ENCODE measurements at places on chromosomes 12 and 14.

DNA sequence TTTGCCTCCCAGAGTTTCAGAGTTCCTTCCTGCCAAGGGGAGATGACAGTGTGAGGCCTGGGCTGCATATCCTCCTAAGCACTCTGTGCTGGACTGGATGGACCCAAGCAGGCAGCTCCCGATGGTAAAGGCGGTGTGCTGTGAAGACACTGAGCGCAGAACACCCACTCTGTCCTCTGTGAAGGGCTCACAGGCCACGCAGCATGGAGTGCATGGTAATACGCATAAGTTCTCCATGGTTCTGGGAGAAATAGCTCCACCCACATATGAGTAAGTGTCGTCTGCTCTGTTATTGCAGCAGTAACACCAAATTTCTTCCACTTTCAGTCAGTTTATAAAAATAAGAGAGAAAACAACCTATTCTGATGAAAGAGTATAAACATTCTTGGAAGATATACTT is 55.8 kb downstream of the TMEM30B start:
- DNase-seq, result no peak

DNA sequence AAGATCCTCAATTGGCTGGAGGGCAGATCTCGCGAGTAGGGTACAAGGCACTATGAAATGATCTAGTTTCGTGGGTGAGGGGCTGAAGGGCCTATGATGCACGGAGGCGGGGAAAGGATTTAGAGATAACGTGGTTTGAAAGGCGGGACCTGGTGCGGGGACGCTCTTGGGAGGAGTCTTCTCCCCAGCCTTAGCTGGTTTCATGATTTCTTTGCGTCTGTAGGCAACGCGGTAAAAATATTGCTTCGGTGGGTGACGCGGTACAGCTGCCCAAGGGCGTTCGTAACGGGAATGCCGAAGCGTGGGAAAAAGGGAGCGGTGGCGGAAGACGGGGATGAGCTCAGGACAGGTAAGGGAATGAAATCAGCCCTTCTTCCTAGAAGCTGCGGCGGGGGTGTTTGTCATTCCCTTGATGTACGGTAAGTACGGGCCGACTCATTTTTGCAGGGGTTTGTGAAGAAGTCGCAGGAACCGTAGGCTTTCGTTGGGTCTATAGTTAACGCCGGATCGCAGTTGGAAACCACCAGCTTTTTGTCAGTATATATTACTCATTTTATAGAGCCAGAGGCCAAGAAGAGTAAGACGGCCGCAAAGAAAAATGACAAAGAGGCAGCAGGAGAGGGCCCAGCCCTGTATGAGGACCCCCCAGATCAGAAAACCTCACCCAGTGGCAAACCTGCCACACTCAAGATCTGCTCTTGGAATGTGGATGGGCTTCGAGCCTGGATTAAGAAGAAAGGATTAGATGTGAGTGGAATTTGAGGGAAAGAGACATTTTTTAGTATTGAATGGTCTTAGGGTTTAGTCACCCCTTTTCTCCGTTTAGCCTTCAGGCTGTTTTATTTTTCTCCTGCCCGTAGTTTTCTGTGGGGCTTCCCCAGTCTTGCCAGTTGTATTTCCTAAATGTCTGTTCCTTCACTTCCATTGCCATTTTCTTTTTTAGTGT is 602 bp downstream of the APEX1 start:
- peak; percentile 92 for DNase-seq

DNA sequence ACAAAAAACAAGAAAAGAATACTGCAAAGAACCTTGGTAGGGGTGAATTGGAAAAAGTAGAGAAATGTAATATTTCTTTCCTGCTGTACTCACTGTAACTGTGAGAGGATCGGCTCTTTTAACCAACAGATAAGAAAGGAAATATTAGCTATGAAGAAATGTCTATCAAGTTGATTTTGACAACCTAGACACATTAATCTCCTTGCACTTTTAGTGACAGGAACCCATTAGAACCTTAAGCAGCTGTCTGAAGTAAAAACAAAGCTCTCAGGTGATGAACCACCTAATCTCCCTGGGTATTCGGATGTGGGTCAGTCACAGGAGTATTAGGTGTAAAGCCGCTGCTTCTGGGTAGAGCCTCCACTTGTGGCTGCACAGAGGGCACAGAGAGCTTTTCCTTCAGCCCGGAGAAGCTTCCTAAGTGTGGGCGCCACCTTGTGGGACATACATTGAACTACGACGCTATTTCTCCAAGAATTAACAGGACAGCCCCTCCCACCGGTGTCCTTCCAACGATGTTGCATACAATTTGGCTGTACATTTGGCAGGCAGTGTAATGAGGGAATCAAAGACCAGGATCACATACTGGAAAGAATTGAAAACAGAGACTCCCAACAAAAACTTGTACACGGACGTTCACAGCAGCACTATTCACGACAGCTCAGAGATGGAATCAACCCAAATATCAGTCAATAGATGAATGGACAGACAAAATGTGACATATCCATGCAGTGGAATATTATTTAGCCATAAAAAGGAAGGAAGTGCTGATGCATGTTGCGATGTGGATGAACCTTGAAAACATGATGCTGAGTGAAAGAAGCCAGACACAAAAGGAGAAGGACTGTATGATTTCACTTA is 28.9 kb upstream of the MAPKAPK5 start:
- peak; percentile 68 for DNase-seq

DNA sequence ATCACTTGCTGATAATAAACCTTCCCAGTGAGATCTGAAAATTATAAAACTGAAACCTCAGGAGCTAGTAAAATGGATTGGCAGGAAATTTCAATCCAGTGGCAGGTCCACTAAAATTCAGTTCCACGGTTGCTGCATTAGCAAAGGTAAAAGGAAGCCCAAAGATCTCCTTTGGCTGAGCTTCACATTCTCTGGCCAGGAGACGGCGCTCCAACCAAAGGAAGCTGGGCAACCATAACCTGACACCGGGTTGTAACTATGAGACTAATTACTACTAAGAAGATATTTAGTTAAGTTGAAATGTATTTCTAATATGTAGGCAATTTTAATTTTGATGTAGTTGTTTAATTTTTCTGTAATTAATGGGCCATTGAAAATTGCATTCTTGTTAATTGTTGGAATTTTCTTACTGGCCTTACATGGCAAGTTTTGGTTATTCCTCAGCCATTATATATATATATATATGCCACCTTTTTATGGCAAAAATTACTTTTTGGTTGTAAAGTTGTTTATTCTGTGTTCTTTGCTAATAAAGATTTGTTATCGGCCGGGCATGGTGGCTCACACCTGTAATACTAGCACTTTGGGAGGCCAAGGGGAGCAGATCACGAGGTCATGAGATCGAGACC is 17.0 kb downstream of the OR8S1 start:
- DNase-seq, result peak; percentile 0

DNA sequence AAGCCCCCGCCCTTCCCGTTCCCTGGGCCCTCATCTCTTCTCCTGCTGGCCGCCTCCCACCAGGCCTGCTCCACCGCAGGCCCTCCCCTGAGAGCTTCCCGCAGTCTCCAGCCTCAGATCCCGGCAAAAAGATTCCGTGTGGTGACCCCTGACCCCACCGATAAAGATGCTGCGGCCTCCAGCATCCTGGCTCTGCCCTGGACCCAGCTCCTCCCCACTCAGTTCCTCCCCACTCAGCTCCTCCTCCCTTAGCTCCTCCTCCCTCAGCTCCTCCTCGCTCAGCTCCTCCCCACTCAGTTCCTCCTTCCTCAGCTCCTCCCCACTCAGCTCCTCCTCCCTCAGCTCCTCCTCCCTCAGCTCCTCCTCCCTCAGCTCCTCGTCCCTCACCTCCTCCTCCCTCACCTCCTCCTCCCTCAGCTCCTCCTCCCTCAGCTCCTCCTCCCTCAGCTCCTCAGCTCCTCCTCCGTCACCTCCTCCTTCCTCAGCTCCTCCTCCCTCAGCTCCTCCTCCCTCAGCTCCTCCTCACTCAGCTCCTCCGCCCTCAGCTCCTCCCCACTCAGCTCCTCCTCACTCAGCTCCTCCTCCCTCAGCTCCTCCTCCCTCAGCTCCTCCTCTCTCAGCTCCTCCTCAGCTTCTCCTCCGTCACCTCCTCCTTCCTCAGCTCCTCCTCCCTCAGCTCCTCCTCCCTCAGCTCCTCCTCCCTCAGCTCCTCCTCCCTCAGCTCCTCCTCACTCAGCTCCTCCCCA is 17.0 kb downstream of the NOC4L start:
- no peak for DNase-seq

GRCh38 chr12:26246483-26247164 is 51.3 kb downstream of the SSPN start:
- DNase-seq, result no peak

- DNase-seq, result no peak
Measured at GRCh38 chr14:23171222-23171975, 12.1 kb downstream of the SLC7A8 start.

- no peak for DNase-seq
Measured at GRCh38 chr12:42281278-42281677, 43.2 kb upstream of the YAF2 start.

- DNase-seq, result no peak
Measured at GRCh38 chr14:77059276-77059915, 30.9 kb upstream of the IRF2BPL start.

GRCh38 chr12:12028668-12029402 is 41.9 kb upstream of the BCL2L14 start:
- no peak for DNase-seq

GRCh38 chr14:89331398-89331797 is 85.6 kb downstream of the FOXN3 start:
- DNase-seq, result no peak

GRCh38 chr14:105841022-105842009 is 314.9 kb downstream of the TMEM121 start:
- DNase-seq, result no peak

DNA sequence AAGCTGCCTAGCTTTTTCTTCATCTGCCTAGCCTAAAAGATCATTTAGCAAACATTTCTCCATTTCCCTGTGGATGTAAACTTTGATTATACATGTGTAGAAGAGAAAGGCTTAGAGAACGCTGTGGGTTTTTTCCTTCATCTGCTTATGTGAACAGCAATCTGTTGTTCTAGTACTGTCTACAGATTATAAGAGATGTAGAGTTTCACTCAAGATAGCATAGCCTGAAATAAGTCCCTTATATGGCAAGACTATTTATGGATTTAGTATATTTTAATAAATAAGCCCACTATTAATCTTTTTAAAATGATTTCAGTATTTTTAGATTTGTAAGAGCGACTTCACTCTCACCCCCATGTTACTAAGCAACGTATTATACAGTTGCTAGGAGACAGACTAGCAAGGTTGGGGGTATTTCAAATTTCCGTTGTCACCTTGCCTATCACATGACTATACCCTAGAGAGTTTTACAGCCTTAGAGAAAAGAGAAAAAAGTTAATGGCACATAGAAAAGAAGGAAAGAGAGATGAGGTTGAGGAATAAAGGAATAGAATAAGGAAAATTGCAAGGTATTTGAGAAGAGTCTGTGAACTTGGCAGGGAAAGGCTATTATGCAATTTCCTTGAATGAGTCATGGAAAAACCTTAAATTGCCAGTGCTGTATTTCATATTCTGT is 12.2 kb upstream of the TUBA1A start:
- peak; percentile 74 for DNase-seq

DNA sequence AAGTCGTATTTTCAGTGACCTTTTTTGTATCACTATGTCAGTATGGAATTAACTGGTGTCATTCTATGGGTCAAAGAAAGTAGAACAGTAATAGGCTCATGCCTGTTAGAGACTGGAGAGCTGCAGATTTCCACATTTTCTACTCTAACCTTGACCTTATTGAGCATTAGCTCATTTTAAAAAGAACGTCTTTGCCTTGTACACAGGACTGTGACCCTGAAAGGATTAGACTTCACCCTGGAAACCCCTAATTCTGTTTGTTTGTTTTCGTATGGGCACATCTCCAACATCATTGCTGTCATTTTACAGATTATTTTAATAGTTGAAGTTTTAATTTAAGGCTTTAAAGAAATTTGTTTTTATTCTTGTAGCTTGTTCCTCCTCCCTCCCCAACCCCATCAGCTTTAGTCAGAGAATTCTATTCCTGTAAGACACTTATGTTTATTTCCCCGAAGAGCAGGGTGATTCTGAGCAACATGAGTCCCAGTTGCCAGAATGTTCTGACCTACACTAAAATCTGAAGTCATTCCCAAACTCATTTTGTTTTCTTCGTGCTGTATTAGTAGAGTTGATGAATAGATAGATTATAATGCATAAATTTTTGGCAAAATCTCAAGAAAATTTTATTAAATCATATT is 451.3 kb downstream of the FOXG1 start:
- DNase-seq, result no peak

GRCh38 chr12:108761226-108761625 is 29.9 kb upstream of the CORO1C start:
- no peak for DNase-seq

- DNase-seq, result no peak
Measured at GRCh38 chr12:48970702-48971334, 717 bp downstream of the WNT10B start.

Data from NCI-H446 (cell line).